DMS153 (cell line): ENCODE measurements at places on chromosomes 7 and 10.

DNA sequence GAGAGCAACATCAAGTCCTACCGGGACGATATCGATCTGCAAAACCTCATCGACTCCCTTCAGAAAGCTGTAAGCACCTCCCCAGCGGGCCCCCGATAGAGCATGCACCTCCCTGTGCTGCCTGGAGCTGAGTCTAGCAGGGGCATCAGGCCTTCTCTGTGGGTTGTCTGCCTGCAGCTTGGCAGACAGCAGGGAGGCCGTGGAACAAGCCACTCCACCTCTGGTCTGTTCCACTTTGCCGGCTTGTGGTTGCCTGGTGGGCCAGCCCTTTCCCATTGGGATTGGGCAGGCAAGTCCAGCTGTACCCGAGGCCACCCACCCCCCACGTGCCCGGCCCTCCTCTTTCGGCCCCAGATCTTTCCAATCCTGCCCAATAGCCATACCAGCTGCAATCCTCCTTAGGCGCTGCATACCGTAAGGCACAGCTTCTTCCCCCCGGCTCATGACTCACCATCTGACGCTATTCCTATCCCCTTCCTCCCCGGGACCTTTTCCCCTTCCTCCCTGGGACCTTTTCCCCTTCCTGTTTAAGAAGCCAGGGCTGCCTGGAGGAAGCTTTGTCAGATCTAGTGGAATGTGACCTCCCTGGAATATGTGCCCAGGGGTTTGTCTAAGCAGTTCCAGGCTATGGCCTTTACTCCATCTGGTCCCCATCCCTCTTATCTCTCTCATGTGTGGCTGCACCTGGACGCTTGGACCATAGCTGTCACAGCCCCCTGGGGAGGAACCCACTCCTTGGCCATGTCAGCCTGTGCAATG lies 28.1 kb upstream of the SH2D4B start:
- no peak for DNase-seq

DNA sequence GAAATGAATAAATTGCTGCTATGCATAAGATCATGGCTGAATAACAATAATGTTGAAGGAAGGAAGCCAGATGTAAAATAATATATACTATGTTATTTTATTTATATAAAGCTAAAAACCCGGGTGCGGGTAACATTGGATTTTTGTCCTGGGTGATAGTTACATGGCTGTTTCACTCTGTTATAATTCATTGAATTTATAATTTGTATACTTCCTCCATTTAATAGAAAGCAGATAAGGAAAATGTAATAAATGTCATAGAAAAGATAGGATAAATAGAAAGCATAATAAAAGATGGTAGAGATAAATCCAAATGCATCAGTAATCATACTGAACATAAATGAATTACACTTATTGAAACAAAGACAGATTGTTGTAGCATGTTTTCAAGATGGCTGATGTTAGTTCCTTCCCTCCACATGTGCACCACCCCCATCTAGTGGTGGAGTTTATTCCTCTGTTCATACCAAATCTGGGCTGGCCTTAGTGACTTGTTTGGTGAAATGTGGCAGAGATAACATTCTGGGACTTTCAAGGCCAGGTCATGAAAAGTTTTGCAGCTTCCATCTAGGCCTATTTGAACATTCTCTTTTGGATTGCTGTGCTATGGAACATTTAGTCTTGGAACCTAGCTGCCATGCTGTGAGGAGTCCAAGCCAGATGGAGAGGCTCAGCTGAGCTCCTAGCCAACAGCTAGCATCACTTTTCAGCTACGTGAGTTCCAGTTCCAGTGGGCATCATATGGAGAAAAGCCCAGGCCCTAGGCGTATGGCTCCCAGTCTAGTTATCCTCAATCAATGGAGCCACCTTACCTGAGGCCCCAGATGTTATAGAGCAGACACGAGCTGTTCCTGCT lies 46.9 kb downstream of the AHCYL2 start:
- DNase-seq: no peak

GRCh38 chr10:13589316-13589715 lies 2.6 kb downstream of the PRPF18 start:
- DNase-seq: no peak

GRCh38 chr7:67636348-67637022 lies 639.9 kb downstream of the TYW1 start:
- DNase-seq: no peak

DNA sequence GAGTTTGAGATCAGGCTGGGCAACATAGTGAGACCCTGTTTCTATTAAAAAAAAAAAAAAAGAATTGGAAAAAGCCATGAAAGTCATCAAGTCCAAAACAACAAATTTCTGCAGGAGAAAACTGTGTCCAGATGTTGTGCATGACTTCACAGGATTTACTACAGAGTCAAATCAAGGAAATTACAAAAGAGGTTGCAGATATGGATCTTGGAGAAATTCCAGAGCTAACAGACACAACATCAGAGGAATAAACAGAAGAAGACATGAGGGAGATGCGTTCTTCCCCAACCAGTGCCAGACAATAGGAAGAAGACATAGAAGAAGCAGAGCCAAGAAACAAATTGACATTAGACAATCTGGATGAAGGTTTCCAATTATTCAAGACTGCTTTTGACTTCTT lies 24.3 kb upstream of the KCNIP2 start:
- DNase-seq: no peak

- DNase-seq: no peak
Measured at GRCh38 chr7:28502408-28502807, 90.1 kb downstream of the CREB5 start.
